Uterine smooth muscle cell (primary cell): ENCODE measurements at places on chromosomes 7 and 10. TPM values are rescaled to one million over a fixed set of nuclear protein-coding genes. Genes with fewer than 3 reads are reported as not detected.

The CLDN3 gene
- 0.12 and 0.44 TPM in 2 replicates for total RNA-seq

The STEAP1B gene
- total RNA-seq = 10.7 and 23.6 TPM in 2 replicates

The ABCB4 gene
- 0.25 and 0.44 TPM in 2 replicates for total RNA-seq

The ADCY1 gene
- total RNA-seq = 0.33 and 0.37 TPM in 2 replicates

The LMTK2 gene
- 8.3 and 10.2 TPM in 2 replicates for total RNA-seq

The LIPN gene
- total RNA-seq = not detected in 2 replicates

The ZNF853 gene
- total RNA-seq = 1.2 and 3.9 TPM in 2 replicates

The CALML3 gene
- total RNA-seq = not detected in 2 replicates

The KAZALD1 gene
- 6.2 and 6.4 TPM in 2 replicates for total RNA-seq

The SCIN gene
- under 0.01 and 0.25 TPM in 2 replicates for total RNA-seq

The CDC14C gene
- total RNA-seq = not detected in 2 replicates
